ENCODE measurements at places on chromosomes 12 and 14.

DNA sequence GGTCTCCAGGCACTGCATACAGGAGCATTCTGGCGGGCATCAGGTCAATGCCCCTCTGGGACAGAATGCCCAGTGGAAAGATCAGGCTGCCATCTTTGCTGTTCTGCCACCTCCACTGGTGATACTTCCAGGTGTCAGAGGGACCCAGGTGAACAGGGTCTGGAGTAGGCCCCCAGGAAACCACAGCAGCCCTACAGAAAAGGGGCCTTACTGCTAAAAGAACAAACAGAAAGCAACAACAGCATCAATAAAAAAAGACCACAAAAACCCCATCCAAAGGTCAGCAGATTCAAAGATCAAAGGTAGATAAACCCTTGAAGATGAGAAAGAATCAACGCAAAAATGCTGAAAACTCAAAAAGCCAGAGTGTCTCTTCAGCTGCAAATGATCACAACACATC is 15.9 kb downstream of the GLIPR1L1 start:
- no peak for DNase-seq

DNA sequence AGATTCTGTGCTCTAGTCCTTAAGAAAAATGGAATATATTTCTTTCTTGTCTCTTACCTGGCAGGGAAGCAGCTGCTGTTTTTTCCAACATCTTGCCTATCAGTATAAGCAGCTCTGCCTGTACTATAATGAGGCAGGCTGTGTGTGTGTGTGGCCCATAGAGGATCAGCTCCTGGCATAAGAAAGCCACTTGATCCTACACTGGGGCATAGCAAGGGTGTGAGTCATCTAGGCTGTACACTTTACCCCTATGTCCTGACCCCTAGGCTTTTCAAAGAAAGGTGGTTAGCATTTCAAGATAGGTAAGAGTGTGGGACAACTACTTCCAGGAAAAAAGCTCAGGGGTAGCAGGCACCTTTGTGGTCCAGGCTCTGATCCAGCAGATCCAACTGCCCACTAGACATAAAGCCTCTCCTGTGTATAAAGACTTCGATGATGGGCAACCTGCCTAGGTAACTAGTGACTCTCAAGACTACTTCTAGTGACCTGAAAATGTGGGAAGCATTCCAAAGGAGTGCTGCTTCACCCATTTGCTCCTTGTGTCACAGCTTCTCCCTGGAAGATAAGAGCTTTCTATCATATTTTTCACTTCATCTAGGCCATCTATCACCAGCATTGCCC is 4.9 kb upstream of the SENP1 start:
- DNase-seq = no peak

- DNase-seq = no peak
Observed at GRCh38 chr12:83893101-83893500, 1019.5 kb downstream of the SLC6A15 start.

- no peak for DNase-seq
Observed at GRCh38 chr14:21264025-21264801, 5.0 kb downstream of the HNRNPC start.

DNA sequence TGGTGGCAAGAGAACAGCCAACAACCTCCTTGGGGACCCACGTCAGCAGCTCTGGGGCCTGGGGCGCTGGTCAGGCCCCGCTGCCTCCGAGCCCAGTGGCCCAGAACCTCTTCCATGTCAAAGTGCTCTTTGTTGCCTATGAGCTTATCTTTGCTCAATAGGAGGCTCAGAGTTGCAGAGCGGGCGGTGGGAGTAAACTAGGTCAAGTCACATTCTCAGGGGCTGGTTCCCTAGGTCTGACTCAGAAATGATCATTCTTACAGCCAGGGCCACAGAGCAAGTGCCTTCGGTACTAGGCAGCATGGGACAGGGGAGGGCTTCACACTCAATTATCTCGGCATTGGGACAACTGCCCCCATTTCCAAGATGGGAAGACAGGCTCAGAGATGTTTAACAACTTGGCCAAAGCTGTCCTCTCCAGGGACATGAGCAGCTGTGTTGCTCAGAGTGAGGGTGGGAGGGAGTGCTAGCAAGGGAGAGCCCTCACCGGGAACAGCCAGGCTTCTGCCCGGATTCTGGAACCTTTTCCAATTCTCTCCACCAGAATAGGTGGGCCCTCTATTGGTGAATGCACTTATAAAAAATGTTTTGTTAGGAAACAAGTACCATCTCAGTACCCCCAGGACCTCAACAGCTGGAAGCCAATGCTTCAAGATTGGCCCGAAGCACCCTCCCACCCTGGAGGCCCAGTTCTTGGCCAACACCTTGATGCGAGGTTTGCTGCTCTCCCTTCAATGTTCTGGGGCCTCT is 11.9 kb downstream of the SLC25A29 start:
- DNase-seq = no peak

Data from left renal pelvis (tissue), 4 donors.